ENCODE measurements at places on chromosomes 3 and 15.

GRCh38 chr3:141231952-141232823, 563 bp downstream of the PXYLP1 start:
- DNase-seq: no peak

- no peak for DNase-seq
Measured at GRCh38 chr15:89971592-89971997, 29.5 kb upstream of the ZNF710 start.

- DNase-seq: peak; percentile 52
Measured at GRCh38 chr3:58463181-58463941, 28.5 kb upstream of the KCTD6 start.

DNA sequence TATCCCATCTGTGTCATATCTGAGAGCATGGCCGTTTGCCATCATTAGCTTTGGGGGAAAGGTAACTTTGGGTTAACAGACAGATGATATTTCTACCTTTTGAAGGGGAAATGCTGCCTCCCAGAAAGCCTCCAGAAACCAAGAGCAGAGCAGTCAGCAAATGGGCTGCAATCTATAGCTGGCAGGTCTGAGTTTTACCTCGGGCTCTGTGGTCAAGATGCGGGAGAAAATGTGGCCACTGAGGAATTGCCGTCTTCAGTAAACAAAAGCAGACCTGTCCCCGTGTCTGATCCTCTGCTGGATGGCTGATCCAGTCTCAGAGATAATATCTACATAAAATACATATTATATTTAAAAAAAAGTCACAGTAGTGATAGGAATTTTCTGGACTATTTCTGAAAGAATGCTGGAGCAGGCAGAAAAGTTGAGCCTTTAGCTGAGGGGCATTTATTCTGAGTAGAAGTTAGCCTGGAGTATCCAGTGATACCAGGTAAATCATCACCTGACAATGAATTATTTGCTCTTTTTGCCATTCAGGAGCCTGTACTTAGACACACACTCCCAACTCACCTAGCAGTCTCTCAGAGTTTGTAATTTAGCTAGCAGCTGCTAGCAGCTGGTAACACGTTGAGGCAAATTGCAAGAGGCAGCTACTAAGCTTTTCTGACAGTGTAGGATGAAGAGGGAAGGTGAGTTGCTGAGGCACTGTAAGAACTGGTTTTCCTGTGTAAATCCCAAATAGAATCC, 285.3 kb upstream of the RARB start:
- no peak for DNase-seq

DNA sequence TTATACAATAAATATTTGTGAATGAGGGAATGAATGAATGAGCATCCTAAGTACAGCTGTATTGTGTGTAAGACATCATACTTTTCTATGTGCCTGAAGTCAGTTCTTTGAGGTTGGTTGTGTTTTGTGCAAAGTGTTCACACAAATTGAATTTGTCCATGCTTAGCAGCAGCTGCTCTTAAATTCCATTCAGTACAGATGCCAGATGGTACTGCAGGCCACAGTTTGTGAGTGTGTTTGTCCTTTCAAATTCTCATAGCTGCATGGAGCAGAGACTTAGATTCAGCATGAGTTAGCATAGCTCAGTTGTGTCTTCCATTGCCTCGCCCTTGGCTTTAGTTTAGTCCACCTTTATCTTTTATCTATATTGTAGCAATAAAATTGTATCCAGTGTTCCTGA, 3.8 kb upstream of the ZNF385D start:
- DNase-seq: no peak

DNA sequence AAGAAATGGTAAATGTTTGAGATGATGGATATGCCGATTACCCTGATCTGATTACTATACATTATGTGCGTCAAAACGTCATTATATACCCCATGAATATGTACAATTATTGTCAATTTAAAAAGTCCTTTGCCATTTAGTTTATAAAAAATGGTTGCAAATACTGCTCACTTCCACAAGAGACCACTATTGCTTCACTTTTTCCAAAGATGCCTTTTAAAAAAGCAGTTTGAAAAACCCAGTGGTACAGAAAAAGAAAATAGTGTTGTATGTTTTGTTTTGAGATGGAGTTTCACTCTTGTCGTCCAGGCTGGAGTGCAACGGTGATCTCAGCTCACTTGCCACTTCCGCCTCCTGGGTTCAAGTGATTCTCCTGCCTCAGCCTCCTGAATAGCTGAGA, 39.3 kb downstream of the EDEM1 start:
- no peak for DNase-seq

DNA sequence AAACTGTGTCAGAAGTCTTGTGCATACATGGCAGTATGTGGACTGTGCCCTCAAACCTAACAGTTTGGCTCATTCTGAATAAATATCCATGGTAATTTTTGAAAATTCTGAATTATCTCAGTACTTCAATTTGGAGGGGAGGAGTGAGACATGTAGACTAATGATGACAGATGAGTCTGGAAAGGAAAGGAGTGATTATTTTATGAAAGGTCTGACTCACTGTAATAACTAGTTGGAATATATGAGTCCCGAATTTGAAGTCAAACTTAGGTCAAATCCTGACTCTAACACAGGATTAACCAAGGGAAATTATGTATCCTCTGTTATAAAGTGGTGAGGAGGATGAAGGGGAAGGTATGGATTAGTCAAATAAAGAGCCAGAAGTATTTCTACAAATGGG, 38.6 kb downstream of the SUCNR1 start:
- DNase-seq: no peak

DNA sequence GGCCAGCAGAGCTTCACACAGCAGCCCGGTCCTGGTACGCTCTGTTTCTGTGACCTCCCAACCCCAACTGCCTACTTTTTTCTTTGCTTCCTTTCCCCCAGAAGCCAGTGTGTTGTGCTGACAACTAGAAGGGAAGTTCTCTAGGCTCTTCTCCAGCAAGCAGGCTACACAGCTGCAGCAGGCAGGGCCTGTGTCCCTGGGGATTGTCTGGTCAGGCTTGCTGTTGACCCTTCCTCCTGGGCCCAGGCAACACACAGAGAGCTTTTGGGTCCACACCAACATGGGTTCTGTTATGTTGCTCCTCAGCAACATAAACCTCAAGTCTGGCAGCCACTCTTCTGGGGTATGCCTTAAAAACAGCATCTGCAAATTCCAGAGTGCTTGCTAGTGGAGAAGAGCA, 36.2 kb upstream of the TSPAN3 start:
- DNase-seq: no peak

- no peak for DNase-seq
Measured at GRCh38 chr3:120163026-120163425, 68.8 kb upstream of the GSK3B start.

DNA sequence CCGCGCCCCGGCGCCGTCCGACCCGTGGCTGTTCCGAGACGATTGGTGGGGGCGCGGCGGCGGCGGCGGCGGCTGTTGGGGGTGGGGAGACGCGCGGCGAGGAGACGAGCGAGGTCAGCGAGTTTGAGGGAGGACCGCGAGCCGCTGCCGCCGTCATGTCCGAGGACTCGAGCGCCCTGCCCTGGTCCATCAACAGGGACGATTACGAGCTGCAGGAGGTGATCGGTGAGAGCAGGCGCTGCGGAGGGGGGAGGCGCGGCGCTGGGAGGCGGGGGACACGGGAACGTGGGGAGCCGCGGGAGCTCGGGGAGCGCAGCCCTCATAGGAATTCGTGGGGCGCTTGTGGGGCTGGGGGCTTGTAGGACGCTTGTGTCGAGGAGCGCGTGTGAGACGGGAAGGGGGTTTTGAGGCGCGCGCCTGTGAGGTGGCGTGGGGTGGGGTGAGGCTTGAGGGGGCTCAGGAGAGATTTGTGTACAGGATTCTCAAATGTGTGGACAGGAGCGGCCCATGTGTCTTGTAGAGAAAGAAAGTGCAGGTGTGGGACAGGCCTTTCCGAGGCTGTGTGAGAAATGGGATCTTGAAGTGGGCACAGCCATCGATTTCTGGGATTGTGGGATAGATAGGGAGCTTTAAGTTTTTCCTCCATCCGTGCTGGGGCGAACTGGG, 518 bp downstream of the OXSR1 start:
- DNase-seq: no peak

- no peak for DNase-seq
Measured at GRCh38 chr15:99315636-99316035, 64.4 kb downstream of the LRRC28 start.

DNA sequence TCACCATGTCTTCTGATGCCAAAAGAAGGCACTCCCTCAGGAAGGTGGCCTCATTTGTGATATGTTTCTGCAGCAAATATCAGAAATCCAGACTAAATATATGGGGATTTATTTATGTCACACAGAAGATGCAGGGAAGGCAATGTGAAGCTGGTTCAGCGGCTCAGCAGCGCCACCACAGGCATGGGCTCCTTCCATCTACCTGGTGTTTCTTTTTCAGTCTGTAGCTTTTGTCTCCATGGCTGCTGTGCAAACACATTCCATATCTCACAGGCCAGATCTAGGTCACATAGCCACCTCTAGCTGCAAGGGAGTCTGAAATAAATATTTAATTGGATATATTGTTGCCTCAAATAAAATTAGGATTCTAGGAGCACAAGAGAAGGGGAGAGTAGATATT, 502.1 kb upstream of the IL12A start:
- no peak for DNase-seq

DNA sequence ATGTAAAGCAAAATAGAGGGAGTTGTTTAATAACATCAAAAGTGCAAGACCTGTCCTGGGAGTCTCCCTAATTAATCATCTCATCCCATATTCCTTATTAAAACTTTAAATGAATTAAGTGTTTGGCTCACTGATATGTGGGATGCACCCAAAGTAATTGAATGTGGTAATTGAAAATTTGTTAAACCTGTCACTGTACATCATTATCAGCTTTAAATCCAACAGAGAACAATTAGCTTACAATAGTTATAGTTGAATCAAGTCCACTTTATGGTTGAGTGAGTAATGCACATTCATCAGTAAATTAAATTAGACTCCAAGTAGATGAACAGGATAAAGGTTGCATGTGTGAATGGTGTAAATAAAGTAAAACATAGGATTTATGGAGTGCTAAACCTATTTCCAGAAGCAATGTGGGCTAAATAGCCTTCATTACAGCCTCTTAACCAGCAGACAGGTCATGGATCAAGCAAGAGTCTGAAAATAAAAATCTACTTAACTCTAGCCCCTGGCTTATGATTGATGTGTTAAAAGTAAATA, 608.2 kb upstream of the CCDC54 start:
- no peak for DNase-seq

GRCh38 chr15:39417366-39418134, 163.3 kb upstream of the THBS1 start:
- DNase-seq: no peak

GRCh38 chr3:28863186-28863585, 417.7 kb upstream of the RBMS3 start:
- no peak for DNase-seq

DNA sequence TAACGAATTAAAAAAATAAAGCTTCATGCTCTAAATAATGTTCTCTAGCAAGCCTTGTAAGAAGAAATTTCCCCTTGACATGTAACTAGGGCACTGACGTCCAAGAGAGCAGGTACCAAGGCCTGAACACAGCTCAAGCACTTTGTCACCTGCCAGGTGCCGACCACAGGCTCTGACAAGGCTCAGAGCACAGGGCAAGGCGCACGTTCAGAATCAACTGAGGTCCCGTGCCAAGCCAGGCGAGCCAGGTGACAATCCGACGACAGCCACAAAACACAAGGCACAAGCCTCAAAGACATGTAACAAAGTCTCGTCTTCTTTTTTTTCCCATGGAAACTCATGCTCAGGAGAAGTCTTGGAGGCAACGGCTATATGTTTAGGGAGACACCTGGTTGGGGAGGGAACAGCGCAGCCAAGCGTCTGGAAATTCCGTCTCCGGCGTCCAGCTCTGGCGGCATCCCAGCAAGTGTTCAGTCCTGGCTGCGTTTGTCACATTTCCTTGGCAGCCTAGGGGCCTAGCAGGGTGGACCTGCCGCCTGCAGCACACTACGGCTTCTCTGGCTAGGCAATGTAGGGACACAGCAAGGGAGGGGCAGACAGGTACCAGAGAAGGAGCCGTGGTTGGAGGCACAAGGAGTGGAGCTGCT, 76.7 kb downstream of the ADAMTS17 start:
- no peak for DNase-seq

GRCh38 chr3:26763723-26764122, 141.2 kb downstream of the LRRC3B start:
- no peak for DNase-seq

- DNase-seq: peak; percentile 40
Measured at GRCh38 chr15:68278345-68278594, 725 bp downstream of the FEM1B start.

GRCh38 chr3:171378586-171378985, 81.6 kb downstream of the TNIK start:
- no peak for DNase-seq

GRCh38 chr3:14810070-14810791, 8.5 kb upstream of the FGD5 start:
- no peak for DNase-seq

GRCh38 chr3:122112754-122113153, 57.6 kb downstream of the CD86 start:
- no peak for DNase-seq

- DNase-seq: no peak
Measured at GRCh38 chr3:23811185-23811527, 5.4 kb downstream of the UBE2E1 start.

DNA sequence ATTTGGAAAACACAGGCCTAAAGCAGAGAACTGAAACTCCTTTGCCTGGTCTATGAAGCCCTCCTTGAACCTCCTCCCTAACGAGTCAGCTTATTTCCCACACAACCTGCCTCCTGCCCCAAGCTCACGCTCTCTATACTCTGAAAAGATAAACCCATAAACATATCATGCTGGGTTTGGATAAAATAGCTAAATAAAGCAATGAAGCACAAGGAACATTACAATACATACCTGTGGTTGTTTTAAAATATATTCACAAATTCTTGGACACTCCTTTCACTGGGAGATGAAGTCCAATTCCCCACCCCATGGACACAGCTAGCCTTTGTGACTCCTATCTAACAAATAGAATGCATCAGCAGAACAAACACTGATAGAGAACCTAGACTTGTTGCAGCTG, 98.2 kb downstream of the PLCH1 start:
- no peak for DNase-seq
